ENCODE measurements at places on chromosomes 6 and 20.

DNA sequence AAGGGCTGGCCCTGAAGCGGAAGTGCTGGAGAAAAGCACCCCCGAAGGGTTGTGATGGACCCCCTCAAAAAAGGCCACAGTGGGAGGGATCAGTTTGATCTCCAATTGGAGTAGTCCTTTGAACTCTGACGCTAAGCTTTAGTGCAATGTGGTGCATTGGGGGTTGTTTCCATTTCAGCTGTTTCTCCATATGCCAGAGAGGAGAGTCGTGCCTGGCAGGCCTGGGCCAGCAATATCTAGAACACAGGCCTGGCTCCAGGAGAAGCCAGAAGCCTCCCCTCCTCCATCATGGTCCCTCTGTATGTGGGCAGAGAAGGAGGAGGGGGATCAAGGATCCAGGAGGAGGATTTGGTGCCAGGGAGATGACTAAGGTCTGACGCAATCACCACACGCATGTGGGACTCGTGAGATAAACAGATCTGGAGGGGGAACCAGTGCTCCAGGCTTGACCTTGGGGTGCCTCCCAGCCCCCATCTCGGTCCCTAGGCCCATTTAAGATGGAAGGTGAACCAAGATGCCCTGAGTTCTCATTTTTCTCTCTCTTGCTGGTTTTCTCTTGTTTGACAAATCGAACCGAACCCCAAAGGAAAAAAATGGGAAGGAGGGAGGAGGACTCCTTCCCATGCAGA is 517.4 kb upstream of the JARID2 start:
- DNase-seq: no peak

- no peak for DNase-seq
These were observed 36.6 kb upstream of the ADTRP start for GRCh38 chr6:11815231-11815630.

DNA sequence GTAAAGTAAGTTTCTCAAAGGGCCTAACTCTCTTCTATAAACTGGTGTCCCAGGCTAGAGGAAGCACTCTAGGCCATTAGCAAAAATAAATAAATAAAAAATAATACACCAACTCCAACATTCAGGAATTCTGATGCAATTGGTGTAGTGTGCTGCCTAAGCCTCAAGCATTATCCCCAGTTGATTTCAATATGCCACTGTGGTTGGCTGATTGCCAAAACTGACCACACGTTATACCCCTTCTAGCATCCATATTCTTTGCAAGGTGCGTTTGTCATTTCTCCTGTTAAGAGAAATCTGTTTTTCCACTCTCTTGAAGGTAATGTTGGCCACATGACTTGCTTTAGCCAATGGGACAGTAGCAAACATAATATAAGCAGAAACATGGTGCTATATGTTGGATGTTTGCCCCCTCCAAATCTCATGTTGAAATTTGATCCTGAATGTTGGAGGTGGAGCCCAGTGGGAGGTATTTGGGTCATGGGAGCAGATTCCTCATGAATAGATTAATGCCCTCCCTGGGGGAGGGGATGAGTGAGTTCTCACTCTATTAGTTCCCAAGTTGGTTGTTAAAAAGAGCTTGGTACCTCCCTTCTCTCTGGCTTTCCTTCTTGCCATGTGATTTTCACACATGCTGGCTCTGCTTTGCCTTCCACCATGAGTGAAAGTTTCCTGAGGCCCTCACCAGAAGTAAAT is 71.9 kb upstream of the PLCB4 start:
- DNase-seq: no peak

DNA sequence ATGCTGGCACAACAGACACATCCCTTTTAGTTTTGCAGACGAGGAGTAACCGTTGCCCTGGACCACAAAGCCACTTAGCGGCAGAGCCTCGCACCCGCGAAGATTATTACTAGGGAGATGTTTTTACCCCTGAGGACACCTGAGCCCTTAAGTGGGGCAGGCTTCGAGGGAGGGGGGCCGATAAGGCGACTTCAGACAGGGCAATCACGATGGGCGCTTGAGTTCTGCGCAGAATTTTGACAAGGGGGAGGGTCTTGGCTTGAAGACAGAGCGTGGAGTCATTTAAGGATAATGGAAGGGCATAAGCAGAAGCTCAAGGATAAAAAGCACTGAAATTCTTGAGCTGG is 650 bp upstream of the TTK start:
- DNase-seq: no peak

- no peak for DNase-seq
These were observed 192.2 kb downstream of the GJA10 start for GRCh38 chr6:90086517-90086916.
